ENCODE measurements at places on chromosomes 1 and 21.
A peak's percentile ranks its signal among the peaks of the same experiment; 100 is the strongest.

- ATAC-seq: peak; percentile 9
Observed at GRCh38 chr1:67175530-67176087, 9.4 kb downstream of the IL23R start.

DNA sequence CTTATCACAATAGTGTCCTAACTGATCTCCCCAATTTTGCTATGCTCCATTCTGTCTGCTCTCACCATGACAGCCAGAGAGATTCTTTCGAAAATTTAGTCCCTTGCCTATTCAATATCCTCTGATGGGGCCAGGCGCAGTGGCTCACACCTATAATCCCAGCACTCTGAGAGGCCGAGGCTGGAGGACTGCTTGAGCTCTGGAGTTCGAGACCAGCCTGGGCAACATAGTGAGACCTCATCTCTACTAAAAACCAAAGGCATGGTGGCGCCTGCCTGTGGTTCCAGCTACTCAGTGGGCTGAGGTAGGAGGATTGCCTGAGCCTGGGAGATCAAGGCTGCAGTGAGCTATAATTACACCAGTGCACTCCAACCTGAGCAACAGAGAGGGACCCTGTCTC, 16.1 kb upstream of the PDZK1IP1 start:
- no peak for ATAC-seq

- no peak for ATAC-seq
Observed at GRCh38 chr1:28280501-28280900, 21.2 kb downstream of the SESN2 start.

DNA sequence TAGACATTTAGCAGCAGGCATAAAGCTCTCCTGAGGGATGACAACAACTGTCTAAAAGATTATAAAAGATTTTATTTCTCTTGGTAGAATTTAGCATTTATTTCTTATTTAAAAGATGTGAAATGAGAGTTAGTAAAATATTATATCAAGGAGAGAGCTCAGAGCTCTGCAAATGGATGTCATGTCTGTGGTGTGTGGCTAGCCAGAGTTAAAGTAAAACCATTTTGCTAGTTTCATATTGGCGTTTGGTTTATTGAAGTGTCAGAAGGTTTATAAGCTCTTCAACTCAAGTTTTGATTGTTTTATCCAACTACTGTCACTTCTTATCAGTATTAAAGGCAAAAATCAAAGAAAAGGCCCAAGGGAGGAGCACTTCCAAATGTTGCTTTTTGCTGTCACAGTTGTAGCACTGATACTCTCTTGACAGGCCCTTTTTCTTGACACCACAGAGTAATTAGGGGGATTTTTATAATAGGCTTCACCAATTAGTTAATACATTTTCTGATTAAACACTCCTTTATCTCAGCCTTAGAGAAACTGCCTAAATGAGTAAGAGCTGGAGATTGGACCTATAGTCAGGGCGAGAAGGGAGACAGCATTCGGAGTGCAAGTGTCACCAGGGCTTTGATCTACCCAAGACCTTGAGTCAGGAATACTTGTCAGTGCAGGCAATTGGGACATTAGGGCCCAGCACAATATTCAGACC, 233.9 kb downstream of the PTBP2 start:
- no peak for ATAC-seq

All from activated CD4-positive, CD25-positive, alpha-beta regulatory T cell treated with anti-CD3 and anti-CD28 coated beads, Interleukin-2, amount 50 U/mL, for 24 hours (primary cell).